Kidney glomerular epithelial cell (primary cell): ENCODE measurements at places on chromosomes 11 and 22.

DNA sequence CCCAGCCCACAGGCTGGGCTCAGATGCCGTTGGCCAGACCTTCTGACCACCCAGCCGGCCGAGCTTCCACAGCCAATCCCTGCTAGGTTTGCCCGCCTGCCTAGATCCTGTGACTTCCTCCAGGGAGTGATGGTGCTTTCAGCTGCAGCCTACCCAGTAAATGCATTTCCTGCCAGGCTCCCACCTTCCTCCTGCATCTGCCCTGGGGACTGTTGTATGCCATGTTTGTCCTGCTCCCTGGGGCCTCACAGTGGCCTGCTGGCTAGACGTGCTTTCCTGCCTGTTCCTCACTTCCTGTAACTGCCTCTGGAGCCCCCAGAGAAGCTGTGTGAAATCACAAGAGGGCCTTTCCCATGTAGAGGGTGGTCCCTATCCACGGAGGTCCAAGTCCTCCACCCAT, 86.2 kb downstream of the GALNT18 start:
- no peak for DNase-seq

DNA sequence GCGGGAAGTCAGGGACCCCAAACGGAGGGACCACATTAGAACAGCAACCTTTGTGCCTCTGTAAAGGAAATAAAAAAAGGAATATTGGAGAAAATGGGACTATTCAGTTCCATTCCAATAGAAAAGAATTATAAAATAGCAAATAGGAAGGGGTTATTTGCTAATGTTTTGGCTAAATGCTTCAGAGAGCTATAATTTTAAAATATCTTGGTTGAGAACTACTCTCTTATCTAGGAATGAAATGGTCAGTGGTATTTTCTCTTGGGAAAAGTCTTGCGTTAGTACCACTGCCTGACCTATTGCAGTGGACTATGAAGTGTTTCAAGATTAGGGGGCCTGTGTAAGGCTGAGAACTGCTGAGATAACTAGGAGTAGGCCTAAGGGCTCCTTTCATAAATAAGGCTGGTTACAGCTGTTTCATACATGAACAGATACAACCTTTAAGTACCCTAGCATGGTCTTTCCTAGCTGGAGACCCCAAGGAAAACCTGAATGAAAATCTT, 6.9 kb upstream of the WEE1 start:
- peak; percentile 87 for DNase-seq

- no peak for DNase-seq
Measured at GRCh38 chr11:93945596-93945995, 75.6 kb upstream of the HEPHL1 start.

DNA sequence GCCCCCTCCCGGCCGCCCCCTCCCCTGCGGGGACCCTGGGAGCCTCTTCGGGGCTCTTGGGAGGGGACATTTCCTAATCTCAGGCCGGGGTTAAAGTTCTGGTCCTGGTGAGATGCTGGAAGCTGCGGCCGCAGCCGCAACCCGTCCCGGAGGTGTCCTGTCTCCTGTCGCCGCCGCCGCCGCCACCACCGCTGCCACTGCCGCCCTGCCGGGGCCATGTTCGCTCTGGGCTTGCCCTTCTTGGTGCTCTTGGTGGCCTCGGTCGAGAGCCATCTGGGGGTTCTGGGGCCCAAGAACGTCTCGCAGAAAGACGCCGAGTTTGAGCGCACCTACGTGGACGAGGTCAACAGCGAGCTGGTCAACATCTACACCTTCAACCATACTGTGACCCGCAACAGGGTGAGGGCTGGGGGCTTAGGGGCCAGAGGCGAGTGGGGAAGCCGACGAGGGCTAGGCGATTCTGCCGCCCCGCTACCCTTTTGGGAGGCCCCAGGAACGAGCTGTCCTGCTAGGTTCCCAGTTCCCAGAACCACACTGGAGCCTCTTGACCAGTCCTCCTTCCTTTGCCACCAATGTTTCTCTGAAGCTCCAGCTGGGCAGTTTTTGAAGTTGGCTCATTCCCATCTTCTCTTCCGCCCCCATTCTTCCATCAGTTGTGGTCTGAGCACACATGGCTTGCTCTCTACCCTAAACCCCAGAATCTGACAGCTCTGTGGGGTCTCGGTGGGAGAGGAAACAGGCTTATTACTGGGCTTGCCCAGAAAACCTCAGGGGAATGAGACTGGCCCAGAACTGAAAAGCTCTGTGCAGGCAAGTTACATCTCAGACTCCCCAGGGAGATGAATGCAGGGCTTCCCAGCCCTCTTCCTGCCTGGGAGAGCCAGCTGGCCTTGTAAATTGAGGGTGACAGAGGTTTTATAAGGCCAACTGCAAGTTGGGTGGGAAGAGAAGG, 781 bp downstream of the SIDT2 start:
- DNase-seq, result no peak

DNA sequence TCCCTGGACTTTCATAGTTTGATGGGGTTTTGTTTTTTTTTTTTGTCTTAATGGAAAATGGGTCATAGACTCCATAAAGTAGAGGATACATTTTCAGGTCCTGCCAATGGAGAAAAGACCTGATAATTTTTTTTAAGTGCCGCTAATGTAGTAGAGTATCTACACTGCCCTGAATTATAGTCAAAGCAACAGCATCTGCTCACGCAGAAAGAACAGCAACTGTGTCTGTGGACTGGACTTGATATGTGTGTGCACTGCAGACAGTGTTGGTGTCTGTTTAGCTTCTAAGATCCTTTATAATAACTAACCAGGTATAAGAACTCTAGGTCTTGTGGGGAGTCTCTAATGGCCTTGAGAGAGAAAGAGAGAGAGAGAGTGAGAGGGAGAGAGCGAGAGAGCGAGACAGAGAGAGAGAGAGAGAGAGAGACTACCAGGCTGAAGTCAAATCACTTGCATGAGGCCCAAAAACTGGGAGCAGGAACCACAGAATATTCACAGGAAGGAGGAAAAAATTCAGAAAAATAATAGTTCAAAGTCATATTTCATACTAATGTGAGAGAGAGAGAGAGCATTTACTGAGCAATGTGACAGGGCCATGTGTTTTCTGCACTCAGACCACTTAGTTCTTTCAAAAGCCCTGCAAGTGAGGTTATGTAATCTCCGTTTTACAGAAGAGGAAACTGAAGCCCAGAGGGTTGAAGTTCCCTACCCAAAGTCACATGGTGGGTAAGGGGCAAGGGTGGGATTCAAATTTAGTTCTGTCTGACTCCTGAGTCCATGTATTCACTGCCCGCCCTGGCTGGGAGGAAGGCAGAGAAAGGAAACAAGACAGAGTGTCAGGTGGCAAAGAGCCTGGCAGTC, 8.6 kb upstream of the MIAT start:
- no peak for DNase-seq
